NCI-H526 treated with DMSO at 0.1 percent for 48 hours (cell line): ENCODE measurements at places on chromosomes 5 and 9.
A peak's percentile ranks its signal among the peaks of the same experiment; 100 is the strongest.

DNA sequence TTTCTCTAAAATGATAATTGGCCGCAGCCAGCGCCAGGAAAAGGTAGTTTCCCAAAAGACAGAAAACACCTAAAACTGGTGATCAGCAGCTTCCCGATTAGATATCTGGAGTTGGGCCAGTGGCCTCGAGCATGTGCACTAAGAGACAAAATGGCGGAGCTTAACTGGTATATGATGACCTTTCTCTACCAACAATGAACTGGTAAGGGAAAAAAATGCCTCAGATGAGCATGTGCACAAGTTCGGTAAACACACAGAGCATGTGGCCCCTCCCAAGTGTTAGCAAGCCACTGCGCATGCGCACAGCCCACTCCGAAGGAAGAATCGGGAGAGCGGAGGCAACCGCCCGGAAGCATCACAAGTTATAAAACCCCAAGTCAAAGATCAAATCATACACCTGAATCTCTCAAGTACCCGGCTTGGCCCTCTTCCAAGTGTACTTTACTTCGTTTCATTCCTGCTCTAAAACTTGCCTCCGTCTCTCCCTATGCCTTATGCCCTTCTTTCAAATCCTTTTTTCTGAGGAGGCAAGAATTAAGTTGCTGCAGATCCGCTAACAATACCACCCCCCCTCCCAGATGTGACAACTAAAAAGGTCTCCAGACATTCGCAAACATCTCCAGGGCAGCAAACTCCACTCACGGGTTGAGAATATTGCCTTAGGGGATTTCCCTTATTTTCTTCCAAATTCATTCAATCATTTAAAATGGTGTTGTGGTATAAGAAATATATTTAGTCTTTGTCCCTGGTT lies 15.0 kb upstream of the PTBP3 start:
- no peak for DNase-seq

DNA sequence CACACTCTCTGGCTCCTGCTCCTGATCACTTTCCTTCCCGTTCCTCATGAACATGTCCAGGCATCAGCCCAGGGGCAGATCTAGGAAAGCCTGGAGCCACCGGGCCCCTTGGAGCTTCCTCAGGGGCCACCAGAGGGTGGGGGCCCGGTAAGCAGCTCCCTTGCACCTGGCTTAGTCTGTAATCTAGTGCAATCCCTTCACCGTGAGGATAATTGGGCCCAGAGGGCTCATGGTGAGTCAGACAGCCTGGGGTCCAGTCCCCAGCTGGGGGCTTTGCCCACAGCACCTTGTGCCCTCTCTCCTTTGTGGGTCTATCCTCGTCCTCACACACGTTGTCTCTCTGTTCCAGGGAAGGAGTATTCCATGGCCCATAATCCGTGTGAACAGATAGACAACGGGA lies 10.4 kb upstream of the ALDH1B1 start:
- no peak for DNase-seq

DNA sequence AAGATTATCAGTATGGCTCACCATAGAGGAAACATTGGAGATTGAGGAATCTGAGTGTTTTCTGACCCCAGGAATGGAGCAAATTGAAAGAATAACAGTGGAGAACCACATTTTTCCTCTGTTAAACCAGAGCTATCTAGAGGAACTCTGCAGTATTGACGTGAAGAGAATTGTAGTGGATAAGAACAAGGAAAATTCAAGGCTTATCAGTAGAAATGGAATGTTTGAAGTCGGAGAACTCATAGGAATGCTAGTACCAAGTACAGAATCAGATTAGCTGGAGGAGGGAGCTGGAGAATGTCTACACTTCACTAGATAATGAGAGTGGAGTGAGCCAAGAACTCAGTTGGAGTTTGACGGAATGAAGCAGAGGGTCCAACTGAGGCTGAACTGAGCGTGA lies 50.3 kb downstream of the SNCAIP start:
- DNase-seq: no peak

DNA sequence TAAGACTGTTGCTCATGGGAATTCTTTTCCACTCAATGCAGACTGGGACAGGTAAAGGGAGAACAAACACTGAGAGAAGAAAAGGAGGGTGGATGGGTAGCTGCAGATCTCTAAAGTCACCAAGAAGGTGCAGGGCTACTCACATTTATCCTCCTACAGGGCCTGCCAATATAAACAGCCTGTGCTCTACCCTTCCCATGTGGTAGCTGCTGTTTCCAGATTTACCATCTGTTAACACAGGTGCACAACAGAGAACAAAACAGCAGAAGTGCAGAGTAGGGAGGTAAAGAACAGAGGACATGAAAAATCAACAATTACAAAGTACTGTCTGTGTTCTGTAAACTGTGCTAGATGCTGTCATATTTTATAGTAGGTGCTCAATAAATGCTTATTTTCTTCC lies 26.0 kb downstream of the JAKMIP2 start:
- no peak for DNase-seq

- DNase-seq: no peak
Measured at GRCh38 chr5:123554601-123555000, 42.6 kb downstream of the CSNK1G3 start.

DNA sequence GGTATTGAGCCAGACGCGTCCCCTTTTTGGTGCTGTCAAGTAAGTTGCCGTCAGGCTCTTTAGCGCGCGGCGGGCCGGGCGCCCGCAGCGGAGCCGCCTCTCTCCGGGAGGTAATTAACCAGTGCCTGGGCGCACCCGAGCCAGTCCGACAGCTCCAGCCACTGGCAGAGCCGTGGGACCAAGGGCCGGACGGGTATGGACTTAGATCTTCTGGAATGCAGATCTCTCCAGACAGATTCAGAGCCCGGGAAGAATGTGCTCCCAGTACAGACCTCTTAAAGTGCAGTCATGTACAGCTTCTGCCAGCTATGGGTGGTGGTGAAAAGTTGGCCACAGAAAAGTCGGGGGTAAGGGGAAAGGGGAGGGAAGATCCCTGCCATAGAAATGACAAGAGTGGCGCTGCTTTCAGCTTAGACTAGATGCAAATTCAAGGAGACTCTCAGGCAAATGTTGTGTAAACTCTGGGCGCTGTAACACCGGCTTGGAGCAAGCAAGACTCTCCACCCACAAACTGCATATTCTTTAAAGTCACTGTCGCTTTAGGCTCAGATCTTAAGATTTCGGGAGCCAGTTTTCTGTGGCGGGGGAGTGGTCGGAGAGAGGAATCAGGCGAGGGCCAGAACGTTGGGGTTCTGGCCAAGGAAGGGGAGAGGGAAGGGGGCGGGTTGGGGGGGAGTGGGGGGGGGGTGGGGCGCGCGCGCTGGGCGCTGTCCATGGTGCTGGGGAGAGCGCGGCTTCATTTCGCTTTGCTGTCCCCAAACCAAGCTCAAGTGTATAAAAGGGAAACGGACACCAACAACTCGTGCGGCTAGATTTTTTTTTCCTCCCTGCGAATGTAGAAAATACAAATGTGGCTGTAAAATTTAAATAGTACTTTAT lies 29.2 kb downstream of the NR2F1 start:
- peak; percentile 69 for DNase-seq

- no peak for DNase-seq
Measured at GRCh38 chr5:83494087-83494620, 22.6 kb downstream of the VCAN start.

- no peak for DNase-seq
Measured at GRCh38 chr9:131165523-131165922, 40.1 kb downstream of the NUP214 start.

DNA sequence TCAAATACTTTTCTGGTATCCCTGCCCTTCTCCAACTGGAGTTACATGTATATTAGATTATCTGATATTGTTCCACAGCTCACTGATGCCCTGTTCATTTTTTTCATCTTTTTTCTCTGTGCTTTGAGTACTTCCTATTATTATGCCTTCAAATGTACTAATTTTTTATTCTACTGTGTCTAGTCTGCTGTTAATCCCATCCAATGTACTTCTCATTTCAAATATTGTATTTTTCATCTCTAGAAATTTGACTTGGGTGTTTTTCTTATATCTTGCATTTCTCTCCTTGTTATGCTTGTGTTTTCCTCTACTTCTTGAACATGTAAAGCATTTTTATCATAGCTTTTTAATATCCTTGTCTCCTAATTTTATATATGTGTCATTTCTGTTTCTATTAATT lies 41.6 kb upstream of the MYOT start:
- no peak for DNase-seq

GRCh38 chr5:166211640-166212039 lies 2079.8 kb upstream of the WWC1 start:
- no peak for DNase-seq

DNA sequence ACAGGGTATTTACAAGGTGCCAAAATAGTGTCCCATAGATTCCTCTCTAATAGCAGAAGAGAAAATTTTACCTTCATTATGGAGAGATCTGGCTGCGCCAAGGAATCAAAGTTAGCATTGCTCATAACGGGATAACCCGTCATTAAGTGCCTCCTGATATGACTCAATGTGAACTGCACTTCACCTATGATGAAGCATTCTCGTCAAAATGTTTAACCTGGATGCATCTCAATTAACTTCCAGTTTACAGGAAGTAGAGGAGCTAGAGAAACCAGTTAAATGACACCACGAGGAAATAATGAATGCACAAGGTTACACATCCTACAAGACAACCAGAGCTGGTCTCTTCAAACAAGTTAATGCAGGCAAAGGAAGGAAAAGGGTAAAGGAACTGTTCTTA lies 17.2 kb downstream of the FBXW11 start:
- DNase-seq: no peak

GRCh38 chr9:105309531-105309931 lies 65.1 kb downstream of the SLC44A1 start:
- peak; percentile 50 for DNase-seq

DNA sequence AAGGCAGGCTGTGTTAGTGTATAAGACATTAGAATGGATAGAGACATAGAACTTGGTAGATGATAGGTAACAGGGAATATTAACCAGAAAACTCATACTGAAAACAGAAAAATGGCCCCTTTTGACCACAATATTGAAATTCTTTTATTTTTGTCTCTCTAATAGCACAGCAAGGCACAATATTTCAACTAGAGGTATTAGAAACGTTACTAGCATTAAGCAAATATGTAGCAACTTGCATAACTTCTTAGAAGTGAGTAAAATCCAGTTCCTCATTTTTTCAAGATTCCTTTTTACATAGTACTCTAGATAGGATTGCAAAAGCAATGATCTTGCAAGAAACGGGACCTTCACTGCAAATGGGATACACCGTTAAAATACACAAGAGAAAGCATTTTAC lies 102.7 kb upstream of the VCAN start:
- DNase-seq: no peak

DNA sequence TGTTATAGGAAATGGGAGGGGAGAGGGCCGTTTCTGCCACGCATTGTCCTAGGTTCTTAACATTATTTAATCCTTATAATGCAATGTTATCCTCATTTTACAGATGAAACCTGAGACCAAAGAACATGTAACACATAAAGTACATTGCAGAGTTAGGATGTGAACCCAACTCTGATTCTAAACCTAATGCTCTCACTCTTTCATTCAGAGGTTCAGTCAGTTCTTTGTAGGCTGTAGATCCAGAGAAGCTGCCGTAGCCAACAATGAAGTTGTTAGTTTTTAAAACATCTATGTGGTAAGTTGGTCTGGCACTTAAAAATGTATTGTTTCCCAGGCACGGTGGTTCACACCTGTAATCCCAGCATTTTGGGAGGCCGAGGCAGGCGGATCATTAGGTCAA lies 10.5 kb upstream of the PSMD5 start:
- DNase-seq: no peak

GRCh38 chr9:98894171-98894570 lies 49.5 kb upstream of the COL15A1 start:
- no peak for DNase-seq

DNA sequence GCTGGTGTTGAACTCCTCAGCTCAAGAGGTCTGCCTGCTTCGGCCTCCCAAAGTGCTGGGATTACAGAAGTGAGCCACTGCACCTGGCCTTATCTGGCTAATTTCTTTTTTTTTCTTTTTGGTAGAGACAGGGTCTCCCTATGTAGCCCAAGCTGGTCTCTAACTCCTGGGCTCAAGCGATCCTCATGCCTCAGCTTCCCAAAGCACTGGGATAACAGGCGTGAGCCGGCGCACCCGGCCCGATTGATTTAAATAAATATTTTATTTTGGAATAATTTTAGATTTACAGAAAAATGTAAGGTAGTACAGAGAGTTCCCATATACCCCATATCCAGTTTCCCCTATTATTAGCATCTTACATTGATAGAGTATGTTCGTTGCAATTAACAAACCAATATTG lies 155.0 kb upstream of the MVB12B start:
- no peak for DNase-seq

DNA sequence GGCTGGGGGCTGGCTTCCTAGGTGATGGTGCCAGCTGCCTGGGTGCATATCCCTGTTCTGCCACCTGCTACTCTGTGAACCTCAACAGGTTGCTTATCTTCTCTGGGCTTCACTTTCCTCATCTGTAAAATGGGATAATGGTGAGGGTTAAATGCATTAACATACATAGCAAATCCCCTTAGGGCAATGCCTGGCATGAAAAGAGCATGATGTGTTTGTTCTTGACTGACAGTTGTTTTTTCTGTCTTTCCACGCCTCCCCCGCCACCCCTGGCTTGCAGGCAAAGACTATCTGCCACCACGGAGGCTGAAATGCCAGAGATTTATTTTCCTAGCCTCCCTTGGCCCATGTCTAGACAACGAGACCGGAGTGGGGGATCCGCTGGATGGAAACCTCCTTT lies 280.5 kb downstream of the NSG2 start:
- DNase-seq: no peak

- no peak for DNase-seq
Measured at GRCh38 chr5:69152731-69153130, 14.2 kb upstream of the CCNB1 start.

GRCh38 chr9:81146684-81147337 lies 542.5 kb downstream of the TLE1 start:
- no peak for DNase-seq

GRCh38 chr9:68947015-68947414 lies 66.9 kb downstream of the PRKACG start:
- no peak for DNase-seq

DNA sequence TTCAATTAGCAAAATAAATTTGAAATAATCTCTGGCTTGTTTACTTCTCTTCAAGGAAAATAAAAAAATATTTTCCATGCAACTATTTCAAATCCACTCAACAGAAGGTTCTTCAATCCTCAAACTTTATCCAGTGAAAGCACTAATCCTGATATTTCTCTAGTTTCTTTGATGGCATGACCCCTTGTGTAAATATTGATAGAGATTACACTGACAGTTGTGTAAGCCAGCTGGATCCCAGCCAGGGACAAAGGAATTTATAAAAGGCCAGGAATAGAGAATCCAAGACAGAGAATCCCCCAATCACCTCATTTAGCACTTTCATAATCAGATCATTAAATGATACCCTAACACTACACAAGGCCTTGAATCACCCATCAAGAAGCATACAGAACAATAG lies 135.2 kb downstream of the GNA14 start:
- no peak for DNase-seq

DNA sequence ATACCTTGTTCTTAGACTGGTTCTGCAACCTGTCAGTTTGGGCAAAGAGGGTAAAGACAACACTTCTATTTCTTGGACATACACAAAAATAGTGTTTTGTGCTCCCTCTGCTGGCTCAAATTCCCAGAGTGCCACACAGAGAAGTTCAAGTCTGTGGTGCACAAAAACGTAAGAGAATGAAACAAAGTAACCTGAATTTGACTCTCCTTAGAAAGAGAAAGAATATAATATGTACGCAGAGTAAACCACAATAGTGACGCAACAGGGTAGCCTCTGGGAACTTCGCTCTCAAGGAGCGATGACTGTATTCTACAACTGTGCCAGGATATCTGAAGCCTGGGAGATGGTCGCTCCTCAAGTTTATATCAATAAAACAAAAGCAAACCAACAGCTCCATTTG lies 18.5 kb downstream of the DDX31 start:
- DNase-seq: no peak

GRCh38 chr9:99808454-99808853 lies 13.2 kb upstream of the NR4A3 start:
- DNase-seq: no peak
